ENCODE measurements at places on chromosomes 1 and 21.

- peak; percentile 48 for DNase-seq
Measured at GRCh38 chr1:8121261-8122159, 95.4 kb upstream of the ERRFI1 start.

DNA sequence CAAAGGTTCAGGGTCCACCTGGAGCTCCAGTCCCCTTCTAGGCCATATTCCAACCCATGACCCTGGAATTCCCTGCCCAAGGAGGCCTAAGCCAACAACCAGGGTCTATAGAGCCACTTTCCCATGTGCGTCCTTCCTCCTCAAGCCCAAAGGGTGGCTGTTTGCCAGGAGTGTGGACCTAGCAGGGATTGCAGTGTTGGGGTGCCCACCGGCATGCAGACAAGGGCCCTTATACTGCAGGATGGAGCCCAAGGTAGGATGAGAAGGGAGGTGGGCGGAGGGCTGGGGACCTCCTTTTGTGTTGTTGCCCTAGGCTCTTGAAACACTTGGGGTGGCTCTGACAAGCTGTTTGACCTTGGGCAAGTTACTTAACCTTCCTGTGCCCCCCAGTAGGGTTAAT, 19.7 kb upstream of the ADGRB2 start:
- no peak for DNase-seq

DNA sequence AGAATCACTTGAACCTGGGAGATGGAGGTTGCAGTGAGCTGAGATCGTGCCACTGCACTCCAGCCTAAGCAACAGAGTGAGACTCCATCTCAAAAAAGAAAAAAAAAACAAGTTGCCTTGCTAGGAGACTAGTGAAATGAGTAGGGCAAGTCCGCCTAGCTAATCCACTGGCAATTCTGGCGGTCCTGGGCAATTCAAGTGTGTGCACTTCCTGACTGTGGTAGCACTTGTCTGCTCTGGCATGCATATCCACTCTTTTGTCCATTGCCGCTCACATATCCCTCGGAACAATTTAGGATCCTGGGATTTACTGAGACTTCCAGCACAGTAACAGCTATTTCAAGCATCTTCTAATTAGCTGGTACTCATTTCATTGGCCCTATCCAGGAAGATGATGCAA, 426.3 kb upstream of the ADGRL2 start:
- no peak for DNase-seq

DNA sequence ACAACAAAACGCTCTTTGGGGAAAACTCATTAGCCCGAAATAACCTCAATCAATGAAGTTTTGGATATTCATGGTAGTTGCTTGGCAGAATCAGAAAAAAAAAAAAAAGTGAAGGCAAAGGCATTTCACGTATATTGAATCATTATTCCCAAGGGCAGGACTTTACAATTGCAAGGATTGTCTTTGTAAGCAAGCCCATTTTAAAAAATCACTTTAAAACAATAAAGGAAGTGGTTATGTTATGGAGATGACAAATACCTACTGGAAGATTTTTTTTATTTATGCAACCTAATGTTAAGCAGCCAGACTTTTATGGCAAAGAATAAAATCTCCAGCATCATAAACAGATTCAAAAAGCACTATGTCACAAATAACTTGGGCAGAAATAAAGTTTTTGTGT, 9.3 kb downstream of the GJB4 start:
- no peak for DNase-seq

DNA sequence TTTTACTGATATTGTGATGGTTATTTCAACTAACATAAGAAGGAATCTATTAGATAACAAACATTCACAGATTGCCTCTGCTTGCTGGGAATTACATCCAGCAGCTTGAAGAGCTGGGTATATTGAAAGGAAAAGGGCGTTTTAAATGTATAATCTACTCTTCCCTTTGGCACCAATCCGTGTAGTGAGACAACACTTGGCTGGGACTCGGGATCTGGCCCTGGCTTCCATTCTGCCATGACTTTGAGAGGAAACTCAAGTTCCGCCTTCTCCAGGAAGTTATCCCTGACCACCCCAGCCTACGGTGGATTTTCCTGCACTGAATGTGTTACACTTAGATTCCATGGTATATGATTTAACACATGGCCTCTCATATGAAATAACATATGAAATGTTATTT, 86.9 kb upstream of the UBE2U start:
- no peak for DNase-seq

DNA sequence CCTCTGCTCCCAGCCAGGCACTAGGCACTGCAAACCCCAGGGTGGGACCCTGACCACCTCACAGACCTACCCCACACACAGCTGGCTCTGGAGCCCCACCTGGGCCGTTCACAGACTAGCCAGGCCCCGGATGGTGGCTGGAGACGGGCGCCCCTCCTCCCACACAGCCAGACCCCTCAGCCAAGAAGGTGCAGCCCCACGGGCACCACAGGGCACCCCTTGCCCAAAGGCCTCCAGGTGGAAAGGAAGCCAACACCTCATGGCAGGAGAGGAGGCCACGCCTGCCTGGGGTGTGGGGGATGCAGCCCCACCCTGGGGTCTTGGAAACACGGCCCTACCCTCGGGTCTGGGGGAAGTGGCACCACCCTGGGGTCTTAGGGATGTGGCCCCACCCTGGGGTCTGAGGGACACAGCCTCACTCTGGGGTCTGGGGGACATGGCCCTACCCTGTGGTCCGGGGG, 44.6 kb downstream of the WNT9A start:
- peak; percentile 16 for DNase-seq

DNA sequence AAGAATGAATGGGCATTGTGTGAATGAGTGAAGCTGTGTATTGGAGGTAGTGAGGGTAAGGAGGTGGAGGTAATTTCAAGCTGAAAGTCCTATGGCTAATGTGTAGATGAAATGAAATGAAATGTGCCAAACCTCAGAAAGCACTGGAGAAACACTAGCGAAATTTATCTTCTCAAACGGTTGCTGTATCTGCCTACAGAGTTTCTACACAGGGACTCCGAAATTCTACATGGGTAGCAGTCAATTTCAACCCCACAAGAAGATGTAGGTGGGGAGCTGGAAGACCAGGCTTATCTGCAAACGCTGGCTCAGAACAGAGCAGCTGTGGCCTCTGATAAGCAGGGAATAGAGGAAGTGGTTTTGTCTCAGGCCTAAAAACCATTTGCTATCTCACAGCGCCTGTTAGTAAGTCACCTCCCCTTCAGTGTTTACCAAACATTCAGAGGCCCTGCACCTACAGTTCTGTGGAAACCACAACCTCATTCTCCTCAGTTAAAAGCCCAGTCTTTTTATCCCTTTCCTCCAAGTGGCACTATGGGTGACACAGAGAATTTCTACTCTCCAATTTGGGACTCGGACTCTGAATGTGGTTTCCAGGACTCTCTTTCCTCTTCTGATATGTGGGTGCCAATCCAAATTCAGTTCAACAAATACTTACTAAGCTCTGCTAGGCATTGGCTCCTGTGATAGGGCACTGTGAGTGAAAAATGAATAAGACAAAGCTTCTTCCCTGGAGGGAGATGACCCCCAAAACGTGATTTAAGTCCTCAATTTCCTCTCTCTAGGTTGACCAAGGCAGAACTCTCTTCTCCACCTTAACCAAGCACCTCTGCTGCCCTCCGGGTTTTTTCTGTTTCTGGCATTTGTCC, 17.2 kb upstream of the SLAMF6 start:
- peak; percentile 58 for DNase-seq

GRCh38 chr1:203207751-203208150, 21.2 kb upstream of the CHI3L1 start:
- no peak for DNase-seq

DNA sequence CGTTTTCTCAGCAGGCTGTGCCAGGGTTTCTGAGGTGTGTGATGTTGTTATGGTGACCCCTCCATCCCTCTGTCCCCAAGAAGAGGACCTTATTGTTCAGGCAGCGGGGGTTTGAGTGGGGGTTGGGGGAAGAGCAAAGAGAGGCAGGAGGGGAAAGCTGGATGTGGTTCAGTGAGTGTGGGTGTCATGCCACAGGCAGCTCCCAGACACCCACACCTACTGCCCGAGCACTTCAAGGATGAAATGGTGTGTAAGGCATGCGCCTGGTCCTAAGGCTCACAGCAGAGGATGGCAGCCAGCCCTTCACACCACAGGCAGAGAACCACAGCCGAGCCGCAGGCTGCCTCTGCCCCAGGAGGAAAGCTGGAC, 49.9 kb upstream of the STUM start:
- no peak for DNase-seq

- DNase-seq, result no peak
Measured at GRCh38 chr1:46171351-46171750, 3.5 kb upstream of the TSPAN1 start.

DNA sequence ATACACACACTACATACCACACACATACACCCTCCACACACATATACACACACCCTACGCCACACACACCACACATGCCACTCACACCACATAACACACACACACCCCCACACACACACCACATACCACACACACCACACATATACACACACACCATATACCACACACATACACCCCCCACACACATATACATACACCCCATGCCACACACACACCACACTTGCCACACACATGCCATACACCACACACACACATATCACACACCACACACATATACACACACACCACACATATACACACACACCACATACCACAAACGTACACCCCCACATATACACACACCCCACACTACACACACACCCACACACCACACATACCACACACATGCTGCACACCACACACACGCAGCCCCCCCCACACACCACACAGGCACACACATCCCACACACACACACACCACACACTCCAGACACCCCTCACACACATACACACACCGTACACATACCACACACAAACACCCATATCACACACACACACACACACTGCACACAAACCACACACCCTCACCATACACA, 76.7 kb upstream of the TMPRSS2 start:
- DNase-seq, result no peak

GRCh38 chr1:221217029-221217428, 337.8 kb downstream of the HLX start:
- DNase-seq, result no peak

GRCh38 chr1:27873671-27874384, 1.5 kb downstream of the THEMIS2 start:
- DNase-seq, result peak; percentile 67

GRCh38 chr1:213414911-213415310, 363.9 kb downstream of the RPS6KC1 start:
- no peak for DNase-seq

- DNase-seq, result peak; percentile 72
Measured at GRCh38 chr1:152013664-152014237, 20.1 kb upstream of the S100A10 start.

- DNase-seq, result no peak
Measured at GRCh38 chr1:167716000-167716271, 5.8 kb upstream of the MPZL1 start.

Data from mucosa of descending colon (tissue), 3 donors.